CMK (cell line): ENCODE measurements at places on chromosomes 6 and 20.

GRCh38 chr6:130997061-130997753 lies 65.8 kb downstream of the EPB41L2 start:
- DNase-seq, result no peak

- DNase-seq, result no peak
Measured at GRCh38 chr6:21263531-21264287, 329.8 kb upstream of the SOX4 start.

- DNase-seq, result no peak
Measured at GRCh38 chr6:157305670-157306653, 17.4 kb downstream of the TMEM242 start.

DNA sequence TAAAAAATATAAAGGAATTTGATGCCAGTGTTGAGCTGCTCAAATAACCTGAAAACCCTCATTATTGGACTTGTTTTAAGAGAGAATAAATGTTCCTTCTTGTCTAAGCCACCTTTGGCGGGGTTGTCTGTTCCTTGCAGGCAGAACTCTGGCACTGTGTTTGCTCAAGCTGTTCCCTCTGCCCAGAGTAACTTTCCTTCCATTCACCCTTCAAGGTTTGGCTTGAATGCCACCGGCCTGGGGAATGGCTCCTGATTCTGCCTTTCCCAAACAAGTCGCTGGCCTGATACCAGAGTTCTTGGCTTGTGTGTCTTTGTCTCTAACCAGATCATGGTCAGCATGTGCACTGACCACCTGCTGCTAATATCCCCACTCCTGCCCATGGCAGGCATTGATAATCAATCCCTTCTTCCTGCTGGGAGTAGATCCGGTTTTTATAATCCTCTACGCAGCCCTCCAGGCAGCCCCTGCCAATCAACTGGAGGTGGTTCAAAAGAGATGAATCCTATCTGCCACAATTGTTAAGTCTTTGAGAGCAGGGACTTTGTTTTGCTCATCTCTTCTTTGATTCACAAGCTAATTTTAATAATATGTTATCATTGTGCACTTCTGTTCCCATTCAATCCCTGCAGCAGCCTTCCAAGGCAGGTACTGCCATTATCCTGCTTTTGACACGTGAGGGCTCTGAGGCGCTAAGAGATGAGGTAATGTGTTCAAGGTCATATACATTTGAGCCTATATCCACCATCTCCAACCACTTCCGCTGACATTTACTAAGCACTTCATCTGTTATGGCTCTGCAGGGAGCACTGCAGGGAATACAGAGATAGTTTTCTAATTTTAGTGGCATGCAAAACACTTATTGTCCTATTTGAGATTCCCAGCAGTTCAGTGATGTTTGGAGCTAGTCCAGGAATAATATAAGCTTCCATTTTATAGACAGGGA lies 3.1 kb upstream of the CCM2L start:
- DNase-seq, result no peak

DNA sequence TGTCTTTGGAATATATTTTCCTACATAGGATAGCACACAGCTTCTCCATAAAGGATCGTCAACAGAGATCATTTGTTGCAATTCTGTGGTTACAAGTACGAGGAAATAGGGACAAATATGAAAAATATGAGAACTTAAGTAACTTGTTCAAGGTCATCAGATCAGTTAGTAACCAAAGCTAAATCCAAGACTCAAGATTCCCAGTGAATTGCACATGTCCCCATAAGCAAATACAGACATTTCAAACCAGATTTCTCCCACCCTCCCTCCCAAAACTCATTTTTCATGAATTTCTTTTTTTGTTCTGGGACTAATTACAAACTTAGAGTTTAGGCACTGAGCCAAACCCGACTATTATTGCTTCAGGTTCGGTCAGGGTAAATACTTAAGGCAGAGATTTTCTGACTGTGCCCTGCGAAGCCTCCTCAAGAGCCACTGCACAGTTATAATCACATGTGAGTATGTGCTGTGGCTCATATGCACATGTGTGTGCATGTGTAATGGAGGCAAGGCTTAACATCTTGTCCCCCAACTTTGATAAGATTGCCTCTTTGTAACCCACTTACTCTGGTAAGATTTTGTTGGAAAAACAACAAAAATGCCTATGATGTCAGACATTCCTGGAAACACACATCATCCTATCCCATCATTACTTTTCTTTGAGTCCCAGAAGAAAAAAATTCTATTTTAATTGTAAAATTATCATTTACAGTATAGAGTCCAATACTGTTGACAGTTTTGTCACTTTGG lies 216.2 kb downstream of the CD83 start:
- no peak for DNase-seq

DNA sequence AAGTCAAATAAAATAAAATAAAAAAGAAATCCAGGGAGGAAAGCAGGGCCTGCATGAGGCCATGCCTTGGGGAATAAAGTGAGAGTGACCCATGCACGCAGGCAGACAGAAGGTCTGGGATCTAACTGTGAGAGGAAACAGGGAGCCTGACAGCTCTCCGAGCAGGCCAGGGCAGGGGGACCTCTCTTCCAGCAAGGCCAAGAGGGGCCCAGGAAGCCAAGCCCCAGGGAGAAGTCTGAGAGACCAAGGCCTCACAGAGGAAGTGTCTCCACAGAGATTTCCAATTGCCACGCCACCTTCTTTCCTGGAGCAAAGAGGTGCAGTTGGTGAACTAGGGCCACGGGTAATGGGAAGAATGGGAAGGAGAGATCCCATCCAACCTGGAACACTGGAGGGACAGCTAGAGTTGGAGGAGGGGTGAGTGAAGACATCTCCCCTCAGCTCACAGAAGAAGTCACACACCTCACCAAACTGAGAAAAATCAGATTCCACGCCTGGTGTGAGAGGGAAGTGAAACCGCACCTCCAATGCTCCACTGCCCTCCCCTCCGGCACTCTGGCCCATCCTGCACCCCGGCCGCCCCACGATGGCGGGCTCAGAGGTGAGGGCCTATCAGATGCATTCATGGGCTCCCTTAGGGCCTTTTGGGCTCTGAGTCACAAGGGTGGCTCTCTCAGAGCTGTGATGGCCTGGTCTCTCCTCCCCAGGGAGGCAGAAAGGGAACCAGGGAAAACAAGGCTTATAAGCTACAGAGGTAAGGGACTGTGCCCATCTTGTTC lies 25.1 kb upstream of the TAF8 start:
- DNase-seq, result no peak

DNA sequence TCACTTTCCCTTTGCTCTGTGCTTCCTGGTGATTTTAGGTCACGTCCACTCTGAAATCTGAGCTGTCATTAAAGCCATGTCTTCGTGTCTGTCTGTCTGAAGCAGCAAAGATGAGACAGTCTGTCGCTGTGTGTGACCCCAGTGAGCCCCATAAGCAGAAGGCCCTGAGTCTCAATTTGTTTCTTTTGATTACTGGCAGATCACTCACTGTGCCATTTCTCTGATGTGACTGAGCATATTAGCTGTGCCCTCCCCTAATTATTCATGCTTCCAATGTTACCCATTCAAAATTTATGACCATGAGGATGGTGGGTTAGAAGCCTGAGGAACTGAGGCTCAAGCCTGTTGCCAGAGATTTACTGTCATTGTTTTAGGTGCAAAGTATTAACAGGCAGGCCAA lies 117.6 kb downstream of the PLCB1 start:
- no peak for DNase-seq

- no peak for DNase-seq
Measured at GRCh38 chr6:146984251-146984924, 219.8 kb upstream of the STXBP5 start.

DNA sequence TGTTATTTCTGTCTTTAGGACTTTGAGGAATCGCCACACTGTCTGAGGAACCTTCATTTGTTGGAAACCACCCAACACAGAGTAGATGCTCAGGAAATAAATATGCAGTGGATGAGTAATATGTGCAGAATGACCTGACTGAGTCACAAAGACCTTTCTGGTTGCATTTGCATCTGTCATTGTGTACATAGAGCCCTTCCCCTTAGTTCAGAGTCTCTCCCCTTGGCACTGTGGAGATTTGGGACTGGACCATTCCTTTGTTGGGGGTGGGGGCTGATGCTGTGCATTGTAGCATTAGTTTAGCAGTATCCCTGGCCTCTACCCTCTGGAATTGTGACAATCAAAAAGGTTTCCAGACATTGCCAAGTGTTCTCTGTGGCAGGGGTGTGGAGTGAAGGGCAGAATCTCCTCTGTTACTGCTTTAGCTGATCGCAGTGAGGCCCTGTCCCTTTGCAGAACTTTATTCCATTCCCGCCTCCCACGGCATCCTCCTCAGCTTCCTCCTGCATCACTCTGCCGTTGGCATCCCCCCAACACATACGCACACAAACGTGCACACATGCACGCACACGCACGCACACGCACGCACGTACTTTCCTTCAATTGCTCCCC lies 64.5 kb downstream of the EYA2 start:
- no peak for DNase-seq

- DNase-seq, result no peak
Measured at GRCh38 chr20:45308117-45308778, at the start of gene MATN4. Gene MATN4 (minus strand): TSS chr20:45308299. CDS start chr20:45305582, 2,717 bp downstream.

GRCh38 chr20:19308146-19308545 lies 95.7 kb downstream of the SLC24A3 start:
- no peak for DNase-seq

DNA sequence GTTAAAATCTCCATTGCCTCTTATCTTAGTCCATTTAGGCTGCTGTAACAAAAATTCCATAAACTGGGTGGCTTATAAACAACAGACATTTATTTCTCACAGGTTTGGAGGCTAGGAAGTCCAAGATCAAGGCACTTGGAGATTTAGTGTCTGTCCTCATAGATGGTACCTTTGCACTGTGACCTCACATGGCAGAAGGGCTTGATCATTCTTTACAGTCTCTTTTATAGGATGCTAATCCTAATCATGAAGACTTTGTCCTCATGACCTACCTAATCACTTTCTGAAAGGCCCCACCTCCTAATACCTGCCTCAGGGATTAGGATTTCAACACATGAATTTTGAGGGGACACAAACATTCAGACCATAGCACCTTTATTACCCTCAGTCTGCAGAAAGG lies 6.6 kb downstream of the GLO1 start:
- no peak for DNase-seq
